ENCODE measurements at places on chromosomes 1 and 21. TPM values are rescaled to one million over a fixed set of nuclear protein-coding genes. Genes with fewer than 3 reads are reported as not detected.

The RGS4 gene
- total RNA-seq: not detected

The ZMYND12 gene
- 0.36 TPM for total RNA-seq

The MORN1 gene
- total RNA-seq: 5.8 TPM

The TBX15 gene
- total RNA-seq: 1.1 TPM

The MROH9 gene
- total RNA-seq: not detected

The GBP6 gene
- total RNA-seq: not detected

The GRHL3 gene
- 0.51 TPM for total RNA-seq

The SLC26A9 gene
- total RNA-seq: 0.15 TPM

The TMEM269 gene
- 0.13 TPM for total RNA-seq

The ZFYVE9 gene
- total RNA-seq: 4.5 TPM

The DNAH14 gene
- total RNA-seq: 3.7 TPM

The DHRS3 gene
- total RNA-seq: 1.8 TPM

The RHD gene
- not detected for total RNA-seq

The MX1 gene
- total RNA-seq: 380 TPM

The S100A3 gene
- total RNA-seq: 0.29 TPM

The SDC3 gene
- 0.24 TPM for total RNA-seq

The NFYC gene
- 55.0 TPM for total RNA-seq

The ODF2L gene
- 17.1 TPM for total RNA-seq

The TLR5 gene
- 0.56 TPM for total RNA-seq

The LIN28A gene
- 0.59 TPM for total RNA-seq

The CD101 gene
- total RNA-seq: 4.5 TPM

The SSBP3 gene
- total RNA-seq: 51.7 TPM

The PIK3C2B gene
- 38.1 TPM for total RNA-seq

The RRP1 gene
- total RNA-seq: 58.7 TPM

The OR6K3 gene
- total RNA-seq: not detected

The CD1B gene
- total RNA-seq: not detected

The PIK3R3 gene
- 27.0 TPM for total RNA-seq

The NRAS gene
- 48.6 TPM for total RNA-seq

The MYCL gene
- total RNA-seq: 1.7 TPM

The CYP2J2 gene
- 0.08 TPM for total RNA-seq

Data from GM12878 (cell line).